ENCODE measurements at places on chromosomes 5 and 9.

GRCh38 chr9:121353241-121354061 lies 16.6 kb downstream of the STOM start:
- DNase-seq, result peak; percentile 74

DNA sequence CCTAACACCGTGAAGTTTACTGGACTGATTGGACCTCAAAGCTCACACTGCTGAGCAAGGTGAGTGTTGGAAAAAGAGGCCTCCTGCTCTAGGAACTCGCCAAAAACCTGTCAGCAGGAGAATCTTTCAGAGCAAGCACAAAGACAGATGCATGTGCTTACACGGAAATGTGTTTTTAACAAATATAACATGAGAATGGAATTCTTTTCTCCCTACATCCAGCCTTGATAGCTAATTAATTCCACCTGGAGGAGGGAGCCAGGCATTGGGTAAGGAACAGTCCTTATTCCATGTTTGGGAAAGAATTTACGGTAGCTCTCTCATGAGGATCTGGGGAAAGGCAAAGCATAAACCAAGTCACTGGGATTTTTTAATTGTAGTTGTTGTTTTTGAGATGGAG lies 98.8 kb downstream of the KLF4 start:
- no peak for DNase-seq

DNA sequence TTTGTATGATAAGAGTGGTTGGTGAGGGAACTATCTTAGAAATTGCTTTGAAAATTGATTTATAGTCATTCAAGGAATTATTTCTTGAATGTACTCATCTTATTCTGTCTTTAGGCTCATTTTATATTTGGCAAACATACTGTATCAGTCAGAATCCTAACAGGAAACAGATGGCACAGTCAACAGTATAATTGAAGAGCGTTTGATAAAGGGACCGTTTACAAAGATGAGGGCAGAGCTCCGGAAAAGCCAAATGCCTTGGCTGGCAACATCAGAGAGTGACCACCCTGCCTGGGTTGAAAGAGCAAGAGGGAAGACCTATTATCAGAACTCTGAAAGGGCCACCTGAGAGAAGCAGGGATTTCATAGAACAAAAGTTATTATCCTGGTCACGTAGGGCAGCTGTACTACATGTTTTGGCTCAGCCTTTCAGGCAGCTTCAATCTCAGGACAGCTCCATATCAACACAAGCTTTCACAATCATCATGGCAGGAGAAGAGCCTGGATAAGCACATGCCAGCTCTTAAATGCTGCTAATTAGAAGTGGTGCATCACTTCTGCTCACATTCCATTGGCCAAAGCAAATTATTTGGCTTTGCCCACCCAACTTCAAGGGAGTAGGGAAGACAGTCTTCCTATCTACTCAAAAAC lies 47.2 kb upstream of the ARL15 start:
- no peak for DNase-seq

- no peak for DNase-seq
Observed at GRCh38 chr5:57529864-57530263, 47.3 kb upstream of the ACTBL2 start.

DNA sequence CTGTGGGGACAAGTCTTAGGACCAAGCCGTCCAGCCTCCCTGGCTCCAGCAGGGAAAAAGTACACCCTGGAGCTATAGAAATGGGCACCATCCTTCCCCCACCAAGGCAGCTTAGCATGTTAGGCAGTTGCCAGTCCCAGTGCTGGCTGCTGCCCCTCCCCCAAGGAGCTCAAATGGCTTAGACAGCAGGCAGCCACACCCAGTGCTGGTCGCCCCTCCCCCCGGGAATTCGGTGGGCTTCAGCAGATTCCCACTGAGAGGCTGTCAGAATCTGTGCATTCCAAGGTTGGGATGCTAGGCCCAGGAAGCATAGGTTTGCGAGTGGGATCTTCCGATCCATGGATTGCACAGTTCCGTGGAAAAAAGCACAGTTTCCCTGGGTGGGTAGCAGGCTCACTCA lies 105.2 kb upstream of the ITGA1 start:
- DNase-seq, result no peak

GRCh38 chr9:98040212-98040611 lies 16.3 kb upstream of the NANS start:
- no peak for DNase-seq

DNA sequence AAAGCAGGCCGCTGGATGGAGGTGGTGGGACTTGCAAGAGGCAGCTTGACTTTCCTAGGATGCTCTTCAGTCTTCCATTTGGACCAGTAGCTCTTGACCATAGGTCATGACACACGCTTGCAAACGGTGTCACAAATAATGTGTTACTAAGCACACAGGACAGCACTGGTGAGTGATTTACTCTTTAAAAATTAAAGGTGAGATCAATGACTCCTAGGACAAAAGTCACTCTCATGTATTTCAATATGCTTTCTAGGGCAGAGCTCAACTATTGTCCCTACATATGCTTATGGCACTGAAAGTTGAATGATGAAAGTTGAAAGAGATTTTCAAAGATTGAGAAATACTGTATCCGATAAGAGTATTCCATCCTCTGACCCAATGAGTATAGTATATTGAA lies 496.7 kb downstream of the EBF1 start:
- no peak for DNase-seq

GRCh38 chr9:123775289-123776284 lies 154.3 kb downstream of the DENND1A start:
- DNase-seq, result no peak

DNA sequence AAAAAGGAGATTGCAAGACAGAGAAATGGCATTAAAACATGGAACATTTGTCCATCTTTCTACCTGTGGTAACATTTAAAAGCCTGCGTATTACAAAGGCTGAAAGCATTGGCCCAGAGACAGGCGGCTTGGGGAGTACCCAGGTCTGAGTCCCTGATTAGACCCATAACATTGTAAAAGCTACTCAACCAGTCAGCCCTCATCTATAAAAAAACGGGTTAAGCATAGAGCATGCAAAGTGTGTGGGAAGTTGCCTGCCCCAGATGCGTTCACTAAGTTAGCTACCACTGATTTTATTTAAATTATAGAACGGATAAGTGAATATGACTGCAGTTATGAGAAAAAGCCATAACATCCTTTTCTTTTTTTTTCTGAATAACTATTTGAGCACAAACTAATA lies 276.1 kb downstream of the CDH12 start:
- DNase-seq, result no peak

- DNase-seq, result no peak
Observed at GRCh38 chr9:91334053-91334452, 27.7 kb downstream of the AUH start.

DNA sequence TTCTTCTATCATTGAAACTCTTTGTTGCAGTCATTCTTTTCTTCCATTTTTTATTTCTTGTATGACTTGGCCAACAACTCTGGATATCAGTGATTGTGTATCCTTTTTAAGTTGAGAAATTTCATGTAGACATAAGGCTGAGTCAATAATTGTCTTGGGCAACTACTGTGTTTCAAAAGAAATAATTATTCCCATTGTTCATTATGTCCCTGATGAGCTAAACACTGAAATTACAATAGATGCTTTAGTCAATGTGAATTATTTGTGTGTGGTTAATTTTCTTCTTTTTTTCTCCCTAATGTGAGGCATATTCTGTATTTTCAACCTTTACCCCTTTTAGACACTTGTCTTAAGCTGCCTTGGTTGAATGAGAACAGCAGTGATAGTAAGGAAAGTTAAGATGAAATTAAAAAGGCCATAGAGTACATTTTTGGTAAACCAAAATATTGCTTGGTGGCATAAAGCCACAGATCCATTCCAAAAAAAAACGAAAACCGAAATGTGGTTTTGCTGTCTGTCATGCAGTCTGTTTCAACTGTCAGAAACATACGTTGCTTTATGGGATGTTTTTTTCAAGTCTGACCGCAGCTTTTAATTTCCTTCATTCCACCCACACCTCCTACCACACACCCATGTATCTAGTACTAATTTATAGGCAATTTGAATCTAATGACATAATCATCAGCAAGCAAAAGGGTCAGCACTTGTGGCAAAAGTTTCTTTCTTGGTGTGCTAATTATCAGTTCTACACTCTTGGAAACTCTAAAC lies 21.1 kb downstream of the TLE4 start:
- no peak for DNase-seq

DNA sequence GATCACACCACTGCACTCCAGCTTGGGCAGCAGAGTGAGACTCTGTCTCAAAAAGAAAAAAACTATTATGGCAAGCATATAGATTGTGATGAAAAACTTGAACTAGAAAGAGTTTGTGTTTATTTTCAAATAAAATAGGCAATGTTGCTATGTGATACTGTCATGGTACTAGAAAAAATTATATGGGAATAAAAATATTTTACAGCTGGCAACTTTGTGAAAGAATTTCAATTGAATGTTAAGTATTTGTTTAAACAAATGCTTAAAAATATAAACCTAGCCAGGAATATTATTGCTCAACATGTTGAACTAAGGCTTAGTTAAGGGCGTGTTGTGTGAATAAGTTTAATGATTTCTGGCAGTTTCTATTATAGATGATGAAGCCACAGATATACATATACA lies 31.7 kb downstream of the HSDL2 start:
- DNase-seq, result no peak

GRCh38 chr5:154319736-154320135 lies 126.1 kb upstream of the SAP30L start:
- no peak for DNase-seq

DNA sequence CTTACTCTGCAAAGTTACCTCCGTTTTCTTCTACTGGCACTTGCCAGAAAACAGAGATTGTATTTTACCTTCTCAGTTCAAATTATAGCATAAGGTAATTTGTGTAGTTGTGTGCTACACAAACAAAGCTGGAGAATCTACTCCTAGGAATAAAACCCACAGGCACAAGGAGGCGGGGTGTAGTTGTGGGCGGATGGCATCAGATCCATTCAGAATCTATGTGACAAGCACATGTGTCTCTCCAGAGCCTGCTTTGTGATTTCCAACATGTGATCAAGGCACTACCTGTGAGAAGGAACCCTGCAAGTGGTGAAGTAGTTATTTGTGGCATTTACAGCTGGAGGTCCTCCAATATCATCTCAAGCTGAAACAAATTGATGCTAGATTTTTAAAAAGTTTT lies 39.0 kb downstream of the GAS1 start:
- DNase-seq, result no peak

GRCh38 chr5:97364731-97365130 lies 181.7 kb upstream of the RIOK2 start:
- DNase-seq, result no peak

DNA sequence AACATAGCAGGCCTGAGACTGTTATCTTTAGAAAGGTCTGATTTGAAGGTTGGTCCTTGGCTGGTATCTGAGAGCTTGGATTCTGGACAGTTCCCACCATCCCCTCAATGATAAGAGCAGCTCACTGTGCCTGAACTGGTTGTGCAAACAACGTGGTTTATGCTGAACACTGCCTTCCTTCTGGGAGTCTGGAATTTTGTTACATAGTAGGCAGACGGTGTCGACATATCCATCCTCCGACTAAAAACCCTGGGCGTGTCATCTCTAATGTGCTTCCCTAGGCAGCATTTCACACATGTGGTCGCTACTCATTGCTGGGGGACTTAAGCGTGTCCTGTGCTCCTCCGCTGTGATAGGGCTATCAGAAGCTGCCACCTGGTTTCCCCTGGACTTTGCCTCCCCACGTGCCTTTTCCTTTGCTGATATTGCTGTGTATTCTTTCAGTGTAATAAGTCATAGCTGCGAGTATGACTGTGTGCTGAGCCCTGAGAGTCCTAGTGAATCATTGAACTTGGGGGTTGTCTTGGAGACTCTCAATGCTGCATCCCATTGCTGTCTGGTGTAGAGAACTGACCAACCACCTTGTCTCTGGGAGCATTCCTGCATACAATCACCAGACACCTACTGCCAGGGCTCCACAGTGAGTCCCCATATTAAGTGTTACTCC lies 119.1 kb upstream of the TBC1D2 start:
- DNase-seq, result no peak

GRCh38 chr5:132211787-132212186 lies 15.9 kb downstream of the P4HA2 start:
- no peak for DNase-seq

DNA sequence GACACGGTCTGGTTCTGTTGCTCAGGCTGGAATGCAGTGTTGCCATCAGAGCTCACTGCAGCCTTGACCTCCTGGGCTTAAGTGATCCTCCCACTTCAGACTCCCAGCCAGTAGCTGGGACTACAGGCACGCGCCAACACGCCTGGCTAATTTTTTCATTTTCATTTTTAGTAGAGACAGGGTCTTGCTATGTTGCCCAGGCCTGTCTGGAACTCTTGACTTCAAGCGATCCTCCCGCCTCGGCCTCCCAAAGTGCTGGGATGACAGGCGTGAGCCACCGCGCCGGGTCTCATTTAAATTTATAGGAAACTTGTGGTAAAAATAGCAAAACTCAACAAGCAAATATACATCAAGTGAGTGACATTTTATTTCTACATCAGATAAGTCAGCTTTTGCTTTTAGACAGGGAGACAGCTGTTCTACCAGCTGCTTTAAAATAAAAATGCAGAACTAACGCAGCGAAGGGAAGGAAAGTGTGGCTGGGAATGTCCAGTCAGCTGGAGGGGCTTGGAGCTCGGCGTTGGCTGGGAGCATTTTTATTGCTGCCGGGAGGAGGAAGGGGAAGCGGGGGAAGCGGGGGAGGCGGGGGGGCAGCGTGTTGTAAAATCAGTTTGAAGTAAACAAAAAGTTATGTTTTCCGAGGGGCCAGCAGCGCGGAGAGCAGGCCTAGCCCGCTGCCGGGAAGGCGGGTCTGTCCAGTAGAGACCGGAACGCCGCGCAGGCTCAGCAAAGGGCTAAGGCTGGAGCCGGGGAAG lies 707 bp upstream of the ZFYVE16 start:
- no peak for DNase-seq

DNA sequence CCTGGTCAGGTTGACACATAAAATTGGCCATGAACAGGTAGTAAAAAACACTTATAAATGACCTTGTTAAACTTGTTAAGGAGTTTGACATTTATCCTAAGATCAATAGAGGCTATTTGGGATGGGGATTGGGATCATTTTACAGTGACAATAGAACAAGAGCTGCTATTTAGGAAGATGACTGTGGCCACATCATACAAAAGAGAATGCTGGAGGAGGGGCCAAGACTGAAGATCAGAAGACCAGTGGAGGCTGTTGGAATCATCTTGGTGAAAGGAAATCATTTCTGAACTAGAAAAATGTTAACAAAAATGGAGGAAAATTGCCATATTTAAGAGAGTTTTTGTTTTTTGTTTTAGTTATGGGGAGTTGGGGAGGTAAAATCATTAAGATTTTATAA lies 304.8 kb upstream of the TLE4 start:
- no peak for DNase-seq

DNA sequence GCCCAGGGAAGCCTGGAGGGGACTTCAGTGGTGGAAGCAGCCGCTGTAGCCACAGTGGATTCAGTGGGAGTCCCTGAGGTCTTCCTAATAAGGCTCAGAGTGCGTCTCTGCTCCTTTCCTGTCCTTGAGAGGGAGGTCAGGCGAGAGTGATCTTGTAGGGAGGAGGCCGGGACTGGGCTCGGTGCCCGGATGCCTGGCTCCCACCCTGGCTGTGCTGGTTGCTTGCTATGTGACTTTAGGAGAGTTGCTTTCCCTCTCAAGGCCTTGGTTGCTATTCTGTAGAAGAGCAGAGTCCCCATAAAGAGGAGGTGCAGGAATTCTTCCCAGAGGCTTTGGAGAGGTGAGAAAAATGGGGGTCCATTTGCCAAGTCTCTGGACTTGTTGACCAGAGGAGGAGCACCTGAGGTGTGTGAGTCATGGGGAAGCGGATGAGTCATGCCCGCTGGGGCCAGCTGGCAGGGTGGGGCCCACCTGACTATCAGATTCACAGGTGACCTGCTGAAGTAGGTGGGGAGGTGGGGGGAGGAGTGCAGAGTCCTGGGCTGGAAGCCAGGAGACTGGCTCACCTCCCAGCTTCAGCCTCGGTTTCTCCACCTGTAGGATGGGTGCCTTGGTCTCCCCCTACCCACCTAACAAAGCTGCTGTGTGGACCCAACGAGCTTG lies 13.8 kb downstream of the GSN start:
- DNase-seq, result no peak
